Tongue (tissue), 3 donors: ENCODE measurements at places on chromosomes 2 and 18. TPM values are rescaled to one million over a fixed set of nuclear protein-coding genes. Genes with fewer than 3 reads are reported as not detected.

The SNRPD1 gene
- total RNA-seq = 11.5 TPM

The CTAGE1 gene
- not detected for total RNA-seq

The MSTN gene
- total RNA-seq = 31.1 TPM

The SERPINB2 gene
- total RNA-seq = 9.7 TPM

The COL6A3 gene
- total RNA-seq = 661 TPM

The RBM44 gene
- 4.0 TPM for total RNA-seq

The GCG gene
- not detected for total RNA-seq

The ADGRF3 gene
- not detected for total RNA-seq

The SERPINB3 gene
- total RNA-seq = 1.3 TPM

The C2orf72 gene
- 3.5 TPM for total RNA-seq

The KYNU gene
- 0.62 TPM for total RNA-seq

The BOLL gene
- total RNA-seq = 2.8 TPM

The MYO1B gene
- total RNA-seq = 138 TPM

The RAB17 gene
- 1.0 TPM for total RNA-seq

The L3MBTL4 gene
- 6.5 TPM for total RNA-seq

The FOXD4L1 gene
- not detected for total RNA-seq

The DSC2 gene
- total RNA-seq = 54.9 TPM

The SMARCAL1 gene
- 16.3 TPM for total RNA-seq

The PROC gene
- not detected for total RNA-seq

The REV1 gene
- total RNA-seq = 83.9 TPM

The SPDYA gene
- 4.2 TPM for total RNA-seq

The UGT1A3 gene
- total RNA-seq = 0.51 TPM

The TRABD2A gene
- total RNA-seq = not detected

The LANCL1 gene
- total RNA-seq = 63.0 TPM

The PRKAG3 gene
- 19.7 TPM for total RNA-seq

The FABP1 gene
- not detected for total RNA-seq

The PJVK gene
- total RNA-seq = 2.8 TPM

The FAM237A gene
- total RNA-seq = not detected
